Tibial artery (tissue), 4 donors: ENCODE measurements at places on chromosomes 6 and 20.

- H3K27ac ChIP-seq: no peak overlapping the region
- no peaks in the 10 kb centered on the region for H3K27me3 ChIP-seq
- H3K4me1 ChIP-seq: no peaks in the 10 kb centered on the region
- no peak overlapping the region for H3K4me3 ChIP-seq
These were observed 7.9 kb downstream of the RIN2 start for GRCh38 chr20:19765913-19766312.

DNA sequence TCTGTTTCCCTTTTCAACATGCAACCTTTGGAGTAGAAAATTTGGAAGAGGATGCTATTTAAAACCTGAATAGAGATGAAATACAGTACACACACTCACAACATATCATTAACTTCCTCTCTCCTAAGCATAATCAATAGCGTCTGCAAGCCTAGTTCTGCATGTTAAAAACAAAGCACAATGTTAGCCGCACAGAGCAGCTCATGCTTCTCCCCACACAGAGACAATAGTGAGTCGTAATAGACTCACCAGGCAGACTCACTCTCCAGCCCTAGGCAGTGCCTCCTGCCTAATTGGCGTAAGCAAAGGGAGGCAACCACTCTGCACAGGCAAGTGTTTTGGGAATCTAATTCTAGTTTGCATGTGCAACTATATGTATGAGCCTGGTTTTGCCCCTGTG is 45.8 kb upstream of the ARID1B start:
- H3K27ac ChIP-seq: no peak overlapping the region
- DNase-seq: no peak
- no peaks in the 10 kb centered on the region for H3K27me3 ChIP-seq

- H3K4me3 ChIP-seq: no peak overlapping the region
- DNase-seq: no peak
- no peaks in the 10 kb centered on the region for H3K36me3 ChIP-seq
- H3K4me1 ChIP-seq: no peaks in the 10 kb centered on the region
- H3K27me3 ChIP-seq: no peaks in the 10 kb centered on the region
- no peak overlapping the region for H3K27ac ChIP-seq
These were observed 20.9 kb downstream of the ARID1B start for GRCh38 chr6:156797901-156798735.

DNA sequence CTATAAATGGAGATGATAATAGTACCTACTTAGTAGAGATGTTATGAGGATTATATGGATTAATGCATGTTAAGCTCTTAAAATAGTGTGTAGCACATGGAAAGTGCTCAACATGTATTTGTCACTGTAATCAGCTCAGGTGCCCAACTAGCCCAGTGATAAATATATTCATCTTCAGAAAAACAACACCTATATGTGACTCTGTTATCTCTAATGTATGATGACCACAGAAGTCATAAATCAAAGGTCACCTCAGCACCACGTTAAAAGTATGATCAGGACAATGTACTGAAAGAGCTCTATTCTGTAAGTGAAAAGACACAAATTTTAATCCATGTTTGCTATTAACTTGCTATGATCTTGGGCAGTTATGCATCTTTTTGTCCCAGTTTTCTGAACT is 36.8 kb upstream of the TENT5A start:
- no peak for DNase-seq
- no peak overlapping the region for H3K27ac ChIP-seq
- no peaks in the 10 kb centered on the region for H3K4me1 ChIP-seq
- no peaks in the 10 kb centered on the region for H3K36me3 ChIP-seq
- H3K4me3 ChIP-seq: no peak overlapping the region
- no peaks in the 10 kb centered on the region for H3K27me3 ChIP-seq

DNA sequence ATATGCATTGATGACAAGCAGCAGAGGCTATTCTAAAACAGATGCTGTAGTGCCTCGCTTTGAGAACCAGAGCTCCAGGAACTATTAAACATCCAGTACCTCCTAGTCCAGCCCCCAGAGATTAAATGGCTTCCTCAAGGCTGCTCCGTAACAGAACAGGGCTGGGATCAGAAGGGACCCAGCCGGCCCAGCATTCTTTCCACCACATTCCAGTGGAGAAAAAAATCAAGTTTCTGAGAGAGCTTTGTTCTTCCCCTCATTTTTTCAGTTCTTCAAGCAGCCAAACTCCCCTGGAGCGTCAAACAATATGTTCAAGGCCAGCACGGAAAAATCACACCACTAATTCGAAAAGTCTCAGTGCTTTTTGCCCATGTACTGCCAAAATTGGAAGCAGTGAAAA is 5.8 kb upstream of the STMND1 start:
- no peaks in the 10 kb centered on the region for H3K4me1 ChIP-seq
- no peaks in the 10 kb centered on the region for H3K27me3 ChIP-seq
- DNase-seq: no peak
- no peaks in the 10 kb centered on the region for H3K36me3 ChIP-seq
- H3K27ac ChIP-seq: no peak overlapping the region
- no peak overlapping the region for H3K4me3 ChIP-seq

DNA sequence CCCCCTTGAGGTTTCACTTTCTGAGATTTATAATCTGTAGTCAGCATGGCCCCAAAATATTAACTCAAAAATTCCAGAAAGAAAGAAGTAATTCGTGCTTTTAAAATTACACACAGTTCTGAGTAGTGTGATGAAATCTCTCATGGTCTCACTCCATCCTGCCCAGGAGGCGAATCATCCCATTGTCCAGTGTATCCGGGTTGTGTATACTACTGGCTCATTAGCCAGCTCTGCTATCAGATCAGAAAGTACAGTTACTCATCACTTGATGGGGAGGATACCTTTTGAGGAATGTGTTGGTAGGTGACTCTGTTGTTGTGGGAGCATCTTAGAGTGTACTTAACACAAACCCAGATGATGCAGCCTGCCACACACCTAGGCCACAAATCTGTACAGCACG is 65.2 kb downstream of the CDC5L start:
- peak overlapping the region; percentile 25 for H3K27ac ChIP-seq
- no peak overlapping the region for H3K4me3 ChIP-seq
- no peaks in the 10 kb centered on the region for H3K27me3 ChIP-seq
- no peak for DNase-seq
- peaks cover 16% of the 10 kb centered on the region for H3K36me3 ChIP-seq

- peaks cover 11% of the 10 kb centered on the region for H3K4me1 ChIP-seq
- H3K4me3 ChIP-seq: no peak overlapping the region
- no peaks in the 10 kb centered on the region for H3K36me3 ChIP-seq
- no peak for DNase-seq
- peaks cover 82% of the 10 kb centered on the region for H3K27me3 ChIP-seq
These were observed 6.8 kb downstream of the TFAP2B start for GRCh38 chr6:50825375-50826036.

DNA sequence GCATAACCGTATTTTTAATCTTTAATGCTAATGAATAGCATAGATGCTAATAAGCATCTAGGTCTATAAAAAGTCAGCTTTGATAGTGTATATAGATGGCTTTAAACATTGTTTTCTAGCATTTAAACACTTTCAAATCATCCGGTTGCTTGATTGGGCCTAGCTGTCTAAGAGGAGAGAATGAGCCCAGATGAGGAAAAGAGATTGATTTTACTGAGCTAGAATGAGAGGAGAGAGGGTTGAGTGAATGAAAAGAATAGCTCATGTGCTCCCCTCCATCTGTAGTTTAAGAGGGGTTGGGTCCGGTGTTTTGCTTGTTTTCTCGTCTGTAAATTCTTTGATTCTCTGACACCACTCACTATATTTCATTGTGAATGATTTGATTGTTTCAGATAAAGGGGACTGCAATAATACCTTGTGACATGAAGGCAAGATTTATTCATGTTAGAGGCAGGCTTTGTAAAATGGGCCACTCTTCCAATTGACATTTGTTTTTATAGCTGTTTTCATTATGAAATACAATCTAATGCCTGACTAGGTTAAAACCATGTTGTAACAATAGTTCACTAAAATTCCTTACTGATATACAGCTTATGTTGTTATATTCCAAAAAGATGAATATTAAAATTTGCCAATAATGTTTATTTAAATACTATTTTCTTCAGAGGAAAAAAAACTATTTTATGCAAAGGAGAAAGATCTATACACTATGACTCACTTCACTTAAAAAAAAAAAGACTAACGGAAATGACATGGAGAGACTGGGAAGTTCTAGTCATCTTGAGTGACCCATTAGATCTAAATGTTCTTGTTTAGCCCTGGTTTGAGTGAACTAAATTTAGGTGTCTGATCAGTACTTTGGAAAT is 3.2 kb downstream of the PTPN1 start:
- no peak for DNase-seq
- peak overlapping the region; percentile 91 for H3K4me3 ChIP-seq
- no peaks in the 10 kb centered on the region for H3K27me3 ChIP-seq
- H3K36me3 ChIP-seq: no peaks in the 10 kb centered on the region
- H3K27ac ChIP-seq: peak overlapping the region; percentile 32
- peaks cover 54% of the 10 kb centered on the region for H3K4me1 ChIP-seq

DNA sequence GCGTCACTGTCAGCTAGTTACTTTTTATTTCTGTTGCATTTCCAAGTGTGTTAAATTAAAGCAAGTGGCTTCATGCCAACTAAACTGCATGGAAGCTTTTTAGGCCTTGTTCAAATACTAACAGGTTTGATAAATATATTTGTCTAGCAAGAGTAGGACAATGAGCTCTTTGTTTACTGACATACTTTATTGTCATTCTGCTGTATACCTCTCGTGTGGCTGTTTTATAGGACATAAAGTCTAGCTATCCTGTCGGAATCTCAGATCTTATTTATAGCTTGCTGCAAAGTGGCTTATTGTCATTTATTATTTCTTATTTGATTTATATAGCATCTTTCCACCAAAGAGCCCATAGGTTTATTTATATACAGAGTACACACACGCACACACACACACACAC is 711.1 kb downstream of the KIF16B start:
- no peaks in the 10 kb centered on the region for H3K36me3 ChIP-seq
- H3K4me1 ChIP-seq: no peaks in the 10 kb centered on the region
- no peak for DNase-seq
- no peak overlapping the region for H3K27ac ChIP-seq
- no peak overlapping the region for H3K4me3 ChIP-seq

- no peak overlapping the region for H3K27ac ChIP-seq
- H3K27me3 ChIP-seq: no peaks in the 10 kb centered on the region
- no peak overlapping the region for H3K4me3 ChIP-seq
- peaks cover 72% of the 10 kb centered on the region for H3K36me3 ChIP-seq
These were observed 35.7 kb upstream of the SLC22A1 start for GRCh38 chr6:160085713-160086505.
